ENCODE measurements at places on chromosomes 1 and 21.

GRCh38 chr1:29623501-29623900 is 387.2 kb downstream of the PTPRU start:
- DNase-seq = no peak

- no peak for DNase-seq
Observed at GRCh38 chr1:97764991-97765390, 155.8 kb downstream of the DPYD start.

DNA sequence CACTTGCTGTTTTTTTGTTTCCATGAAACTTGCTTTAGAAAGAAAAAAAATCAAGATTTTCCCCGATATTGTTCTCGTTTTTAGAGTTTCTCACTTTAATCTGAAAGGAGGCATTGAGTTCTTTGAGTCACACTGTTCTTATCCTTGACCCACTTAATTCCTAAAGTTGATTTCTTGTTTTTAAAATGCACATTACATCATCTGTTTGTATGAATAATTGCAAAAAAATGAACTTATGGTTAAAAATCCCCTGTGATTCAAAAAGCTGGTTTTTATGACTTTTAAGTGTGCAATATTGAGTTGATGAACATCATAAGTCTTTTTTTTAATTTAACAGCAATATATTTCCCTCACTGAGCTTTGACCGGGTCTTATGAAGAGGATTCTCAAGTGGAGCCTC is 131.6 kb downstream of the SNX7 start:
- DNase-seq = no peak

GRCh38 chr1:215539803-215540570 is 27.1 kb upstream of the KCTD3 start:
- no peak for DNase-seq

GRCh38 chr1:24526940-24527542 is 24.4 kb downstream of the RCAN3 start:
- DNase-seq = no peak

DNA sequence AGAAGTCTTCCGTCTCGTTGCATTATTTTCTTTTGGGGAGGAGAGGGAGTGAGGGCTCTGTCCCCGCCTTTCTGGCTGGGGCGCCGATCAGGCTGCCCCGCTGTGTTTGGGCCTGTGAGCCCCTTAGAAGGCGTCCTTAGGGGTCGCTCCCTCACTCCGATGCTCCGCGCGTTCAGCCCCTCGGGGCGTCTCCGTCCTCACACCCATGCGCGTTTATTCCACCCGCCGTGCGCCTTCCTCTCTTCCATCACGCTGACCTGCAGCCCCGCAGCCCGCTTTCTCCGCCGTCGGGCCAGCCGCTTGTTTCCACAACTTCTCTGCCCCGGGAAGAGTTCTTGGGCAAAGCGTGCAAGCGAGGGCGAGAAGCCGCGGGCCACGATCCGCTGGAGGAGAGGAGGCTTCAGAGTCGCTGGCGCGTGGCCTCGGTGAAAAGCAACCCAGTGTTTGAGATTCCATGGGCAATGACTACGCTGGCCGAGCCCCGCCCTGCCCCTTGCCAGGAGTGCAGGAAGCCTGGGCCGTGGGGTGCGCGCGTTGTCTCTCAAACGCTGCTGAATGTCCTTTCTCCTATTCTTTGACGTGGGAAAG is 27.7 kb downstream of the TRIM11 start:
- no peak for DNase-seq

GRCh38 chr1:236063919-236064673 is 794 bp downstream of the NID1 start:
- DNase-seq = no peak

- no peak for DNase-seq
Observed at GRCh38 chr1:204286315-204286714, 72.5 kb upstream of the GOLT1A start.

- DNase-seq = no peak
Observed at GRCh38 chr1:64080941-64081562, 122.4 kb upstream of the UBE2U start.

DNA sequence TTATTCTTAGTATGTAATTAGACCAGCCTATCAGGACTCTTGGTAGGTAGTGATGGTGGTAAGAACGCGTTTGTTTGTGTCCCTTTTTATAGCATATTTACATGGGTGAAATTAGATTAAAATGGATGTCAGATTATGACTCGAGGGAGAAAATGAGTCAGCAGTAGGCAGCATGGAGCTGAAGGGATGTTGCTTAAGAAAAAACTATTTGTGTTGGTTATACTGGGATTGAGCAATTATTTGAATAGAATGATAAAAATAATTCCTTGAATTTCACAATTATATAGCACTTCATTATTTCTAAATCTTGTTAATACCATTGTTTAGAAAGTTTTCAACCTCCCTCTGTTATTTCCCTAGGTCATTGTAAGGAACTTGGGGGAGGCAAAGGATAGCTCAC is 348.8 kb downstream of the RYR2 start:
- DNase-seq = peak; percentile 8

DNA sequence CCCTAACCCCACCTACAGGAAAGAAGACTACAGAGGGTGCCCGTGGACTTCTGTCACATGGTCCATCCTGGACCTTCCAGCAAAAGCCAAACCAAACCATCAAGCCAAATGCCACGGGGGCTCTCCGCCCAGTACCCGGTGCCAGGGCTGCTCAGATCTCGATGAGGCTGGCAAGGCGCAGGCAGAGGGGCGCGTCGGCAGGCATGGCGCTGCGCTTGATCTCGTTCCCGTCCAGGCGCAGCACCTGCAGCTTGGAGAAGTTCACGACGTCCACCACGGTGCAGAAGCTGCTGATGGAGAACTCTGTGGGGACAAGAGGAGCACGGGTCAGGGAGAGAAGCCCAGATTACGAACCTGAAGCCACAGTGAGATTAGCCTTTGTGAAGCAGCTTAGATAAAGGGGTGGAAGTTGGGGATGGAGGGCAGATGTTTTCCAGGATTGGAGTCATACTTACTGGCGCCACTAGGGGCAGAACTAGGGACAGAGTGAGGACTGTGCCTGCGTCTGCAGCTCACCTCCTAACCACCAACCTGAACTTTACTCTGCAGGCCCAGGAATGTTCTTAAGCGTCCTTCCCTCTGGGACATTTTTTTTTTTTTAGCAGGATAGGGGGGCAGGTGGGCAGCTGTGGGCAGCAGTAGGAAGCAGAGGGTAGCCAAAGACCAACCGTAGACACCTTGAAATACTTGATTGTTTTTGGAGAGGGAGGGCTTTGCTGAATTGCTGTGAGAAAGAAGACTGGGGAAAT is 8.6 kb downstream of the FMOD start:
- DNase-seq = no peak

DNA sequence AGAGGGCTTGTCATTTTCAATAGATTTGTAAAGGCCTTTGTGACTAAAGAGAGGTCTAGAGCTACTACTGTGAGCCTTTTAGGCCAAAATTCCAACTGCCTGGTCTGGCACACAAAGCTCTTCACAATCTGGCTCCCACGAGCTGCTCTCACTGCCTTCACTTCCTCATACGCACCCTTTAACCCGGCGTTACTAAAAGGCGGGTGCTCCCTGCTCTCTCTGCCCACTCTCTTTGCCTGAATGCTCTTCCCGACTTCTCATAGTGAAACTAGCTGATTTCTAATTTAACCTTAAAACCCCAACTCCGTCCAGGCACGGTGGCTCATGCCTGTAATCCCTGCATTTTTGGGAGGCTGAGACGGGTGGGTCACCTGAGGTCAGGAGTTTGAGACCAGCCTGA is 14.2 kb downstream of the BSDC1 start:
- DNase-seq = no peak

- no peak for DNase-seq
Observed at GRCh38 chr1:205928317-205928716, 14.9 kb downstream of the SLC26A9 start.

- DNase-seq = no peak
Observed at GRCh38 chr1:100538913-100539835, 1.2 kb downstream of the GPR88 start.

GRCh38 chr1:205421798-205422197 is at the start of gene LEMD1:
LEMD1 (minus strand) TSS chr1:205422056; CDS start chr1:205420536, 1,520 bp downstream.
- DNase-seq = no peak

- DNase-seq = no peak
Observed at GRCh38 chr1:42876009-42876408, 29.6 kb downstream of the ZNF691 start.

DNA sequence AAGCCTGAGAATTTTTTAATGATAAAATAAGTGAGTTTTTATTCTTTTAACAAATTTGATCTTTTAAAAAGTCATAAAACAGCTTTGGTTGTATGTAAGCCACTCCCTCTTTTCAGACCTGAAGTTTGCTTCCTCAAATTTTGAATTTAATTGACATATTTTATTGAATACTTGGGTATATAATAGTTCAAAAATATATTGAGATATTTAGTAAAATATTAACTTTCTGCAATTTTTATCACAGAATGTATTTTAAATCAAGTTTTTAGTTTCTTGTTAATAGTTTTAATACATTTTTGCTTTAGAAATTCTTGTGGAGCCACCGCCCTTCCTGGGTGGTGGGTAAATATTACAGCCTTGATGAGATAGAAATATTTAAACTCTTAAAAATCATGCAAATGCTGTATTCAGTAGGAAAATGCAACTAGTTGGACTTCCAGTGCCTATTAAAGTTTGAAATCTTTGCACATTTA is 867 bp downstream of the PTPRC start:
- no peak for DNase-seq

DNA sequence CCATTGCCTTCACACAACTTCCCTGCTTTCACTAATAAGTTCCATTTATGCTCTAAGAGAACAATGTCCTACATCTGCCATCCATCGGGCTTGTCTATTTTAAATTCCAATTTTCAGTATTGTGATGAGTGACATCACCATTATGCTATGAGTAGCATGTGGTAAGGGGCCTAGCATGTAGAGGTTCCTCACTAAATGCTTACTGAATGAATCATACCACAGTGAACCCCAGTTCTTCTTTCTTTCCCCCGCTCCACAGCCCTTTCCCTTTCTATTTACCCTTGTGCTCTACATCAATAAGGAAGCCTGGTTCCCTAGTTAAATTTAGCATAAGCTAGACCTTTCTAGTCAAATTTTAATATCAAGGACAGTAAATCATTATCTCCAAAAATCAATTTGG is 195.0 kb upstream of the RGS18 start:
- DNase-seq = no peak

- DNase-seq = no peak
Observed at GRCh38 chr21:43613755-43614638, 45.3 kb downstream of the HSF2BP start.

- DNase-seq = no peak
Observed at GRCh38 chr1:83574791-83575190, 424.1 kb downstream of the TTLL7 start.

GRCh38 chr21:15010645-15011044 is 54.2 kb downstream of the NRIP1 start:
- no peak for DNase-seq

DNA sequence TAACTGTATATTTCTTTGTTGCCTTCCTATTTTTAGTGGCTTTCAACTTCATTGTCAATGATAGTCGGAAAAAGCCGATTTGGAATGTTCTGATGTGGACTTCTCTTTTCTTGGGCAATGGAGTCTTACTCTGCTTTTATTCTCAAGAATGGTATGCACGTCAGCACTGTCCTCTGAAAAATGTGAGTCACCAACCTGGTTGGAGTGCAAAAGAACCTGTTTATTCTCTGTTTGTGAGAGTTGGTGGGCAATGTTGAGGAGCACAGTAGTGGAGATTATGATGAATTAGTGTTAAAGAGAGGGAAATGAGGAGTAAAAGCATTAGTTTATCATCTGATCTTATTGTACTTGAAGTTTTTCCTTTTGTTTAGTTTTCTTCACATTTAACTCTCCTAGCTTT is 14.5 kb upstream of the AXDND1 start:
- DNase-seq = no peak

- DNase-seq = no peak
Observed at GRCh38 chr1:151277249-151277648, 4.8 kb upstream of the ZNF687 start.

- no peak for DNase-seq
Observed at GRCh38 chr1:227944931-227945890, 2.5 kb downstream of the WNT9A start.

DNA sequence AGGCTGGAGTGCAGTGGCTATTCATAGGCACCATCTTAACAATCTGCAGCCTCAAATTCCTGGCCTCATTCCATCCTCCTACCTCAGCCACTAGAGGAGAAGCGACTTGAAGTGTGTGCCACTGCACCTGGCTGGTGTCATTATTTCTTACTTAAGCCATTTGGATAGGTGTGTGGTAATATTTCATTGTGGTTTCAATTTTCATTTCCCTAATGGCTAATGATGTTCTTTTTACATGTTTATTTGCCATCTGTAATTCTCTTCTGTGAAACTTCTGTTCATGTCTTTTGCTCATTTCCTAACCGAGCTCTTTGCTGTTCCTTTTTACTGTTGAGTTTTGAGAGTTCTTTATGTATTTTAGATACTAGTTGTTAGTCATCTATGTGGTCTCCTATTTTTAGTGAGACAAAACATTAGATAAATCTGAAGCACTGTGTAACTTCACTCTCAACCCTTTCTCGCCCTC is 66.8 kb downstream of the SLC27A3 start:
- no peak for DNase-seq

DNA sequence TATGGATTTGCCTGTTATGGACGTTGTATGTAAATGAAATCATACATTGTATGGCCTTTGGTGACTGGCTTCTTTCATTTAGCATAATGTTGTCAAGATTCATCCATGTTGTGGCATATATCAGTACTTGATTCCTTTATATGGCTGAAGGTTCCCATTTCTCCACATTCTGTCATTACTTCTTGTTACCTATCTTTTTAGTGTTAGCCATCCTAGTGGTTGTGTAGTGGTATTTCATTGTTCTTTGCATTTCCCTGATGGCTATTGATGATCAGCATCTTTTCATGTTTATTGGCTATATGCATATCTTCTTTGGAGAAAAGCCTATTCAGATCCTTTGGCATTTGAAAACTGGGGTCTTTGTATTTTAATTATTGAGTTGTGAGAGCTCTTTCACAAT is 39.8 kb upstream of the PODN start:
- DNase-seq = no peak

- DNase-seq = no peak
Observed at GRCh38 chr21:25638660-25639550, at the start of gene JAM2. JAM2 (plus strand) TSS chr21:25639258; CDS start chr21:25639822, 564 bp downstream.

GRCh38 chr1:60875138-60875537 is 207.2 kb upstream of the NFIA start:
- DNase-seq = no peak

- peak; percentile 12 for DNase-seq
Observed at GRCh38 chr1:86018283-86018923, 138.2 kb downstream of the COL24A1 start.

- no peak for DNase-seq
Observed at GRCh38 chr1:15939181-15940109, 36.5 kb downstream of the ZBTB17 start.

DNA sequence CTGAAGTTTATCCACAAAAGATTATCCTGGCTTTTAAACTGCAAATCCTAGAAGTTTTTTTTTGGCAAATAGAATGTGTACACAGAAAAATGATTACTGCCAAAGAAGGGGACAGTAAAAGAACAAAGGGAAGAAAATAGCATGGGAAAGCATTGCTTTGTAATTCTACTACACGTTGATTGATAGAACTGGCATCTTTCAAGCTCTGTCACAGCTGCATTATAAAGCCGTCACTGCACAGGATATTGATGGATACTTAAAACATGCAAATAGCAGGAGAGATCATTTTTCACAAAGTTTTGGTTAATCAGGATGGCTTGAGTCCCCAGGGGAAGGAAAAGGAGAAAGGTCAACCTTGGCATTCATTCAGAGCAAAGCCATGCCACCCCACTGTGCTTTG is 183.7 kb upstream of the RRP15 start:
- no peak for DNase-seq

- DNase-seq = no peak
Observed at GRCh38 chr1:151843398-151843797, 3.8 kb upstream of the C2CD4D start.

- DNase-seq = no peak
Observed at GRCh38 chr1:64826991-64827390, 82.1 kb downstream of the RAVER2 start.
